Activated CD4-positive, alpha-beta T cell treated with anti-CD3 and anti-CD28 coated beads, Interleukin-2, Interleukin-6, amounts not matched to agents 100 ng/mL and 50 ng/mL, durations not matched to agents 16 hours and 8 hours (primary cell): ENCODE measurements at places on chromosomes 5 and 9.

DNA sequence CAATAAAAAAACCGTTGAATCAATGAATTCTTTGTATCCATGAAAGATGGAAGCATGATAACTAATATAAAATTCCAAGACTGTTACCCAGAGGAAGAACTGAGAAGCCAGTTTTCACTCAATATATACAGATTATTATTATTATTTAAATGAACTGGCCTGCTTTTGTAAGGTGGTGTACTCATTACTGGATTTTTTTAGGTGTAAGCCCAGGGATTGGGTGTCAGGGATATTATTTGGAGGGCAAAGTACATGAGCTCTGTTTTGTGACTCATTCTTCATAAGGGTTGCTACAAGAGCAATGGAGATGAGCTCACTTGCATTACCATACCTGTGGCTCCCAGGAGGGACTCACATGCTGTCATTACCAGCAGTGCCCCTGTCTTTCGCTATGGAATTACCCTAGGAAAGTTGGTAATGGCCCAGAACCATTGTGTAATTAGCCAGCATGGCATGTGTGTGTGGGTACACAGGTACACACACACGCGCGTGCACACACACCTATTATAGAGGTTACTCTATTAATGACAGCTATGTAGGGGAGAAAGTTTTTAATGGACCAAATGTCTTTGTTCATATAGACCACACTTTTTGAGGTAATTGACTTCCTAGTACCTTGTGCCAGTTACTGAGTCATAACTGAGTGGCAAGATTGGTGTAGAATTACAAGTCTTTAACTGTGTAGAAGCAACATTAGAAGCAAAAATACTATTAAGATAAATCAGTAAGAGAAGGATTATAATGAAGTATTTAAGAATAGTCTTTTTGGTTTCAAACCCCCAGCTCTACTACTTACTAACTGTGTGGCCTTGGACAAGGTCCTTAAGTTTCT, 143.4 kb downstream of the GDNF start:
- DNase-seq, result no peak

- no peak for DNase-seq
Measured at GRCh38 chr9:120861935-120862334, 15.1 kb downstream of the PHF19 start.

DNA sequence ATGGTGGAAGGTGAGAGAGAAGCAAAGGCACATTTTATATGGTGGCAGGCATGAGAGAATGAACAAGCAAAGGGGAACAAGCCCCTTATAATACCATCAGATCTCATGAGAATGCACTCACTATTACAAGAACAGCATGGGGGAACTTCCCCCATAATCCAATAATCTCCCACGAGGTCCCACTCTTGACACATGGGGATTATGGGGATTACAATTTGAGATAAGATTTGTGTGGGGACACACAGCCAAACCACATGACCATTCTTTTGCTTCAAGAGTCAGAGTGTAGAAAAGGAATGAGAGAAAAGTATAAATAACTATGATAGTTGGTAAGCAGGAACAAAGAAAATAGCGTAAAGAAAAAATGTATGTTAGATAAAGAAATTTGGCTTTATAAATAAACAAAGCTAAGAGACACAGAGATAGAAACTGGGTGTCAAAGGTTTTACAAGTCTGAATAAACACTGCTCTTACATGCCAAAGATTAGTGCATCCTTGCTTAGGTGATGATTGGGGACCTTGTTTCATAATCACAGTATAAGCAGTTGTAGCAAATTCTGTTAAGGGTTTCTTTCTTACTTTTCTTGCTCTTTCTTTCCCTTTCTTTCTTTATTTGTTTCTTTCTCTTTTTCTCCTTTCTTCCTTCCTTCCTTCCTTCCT, 91.9 kb upstream of the PAPPA start:
- no peak for DNase-seq

DNA sequence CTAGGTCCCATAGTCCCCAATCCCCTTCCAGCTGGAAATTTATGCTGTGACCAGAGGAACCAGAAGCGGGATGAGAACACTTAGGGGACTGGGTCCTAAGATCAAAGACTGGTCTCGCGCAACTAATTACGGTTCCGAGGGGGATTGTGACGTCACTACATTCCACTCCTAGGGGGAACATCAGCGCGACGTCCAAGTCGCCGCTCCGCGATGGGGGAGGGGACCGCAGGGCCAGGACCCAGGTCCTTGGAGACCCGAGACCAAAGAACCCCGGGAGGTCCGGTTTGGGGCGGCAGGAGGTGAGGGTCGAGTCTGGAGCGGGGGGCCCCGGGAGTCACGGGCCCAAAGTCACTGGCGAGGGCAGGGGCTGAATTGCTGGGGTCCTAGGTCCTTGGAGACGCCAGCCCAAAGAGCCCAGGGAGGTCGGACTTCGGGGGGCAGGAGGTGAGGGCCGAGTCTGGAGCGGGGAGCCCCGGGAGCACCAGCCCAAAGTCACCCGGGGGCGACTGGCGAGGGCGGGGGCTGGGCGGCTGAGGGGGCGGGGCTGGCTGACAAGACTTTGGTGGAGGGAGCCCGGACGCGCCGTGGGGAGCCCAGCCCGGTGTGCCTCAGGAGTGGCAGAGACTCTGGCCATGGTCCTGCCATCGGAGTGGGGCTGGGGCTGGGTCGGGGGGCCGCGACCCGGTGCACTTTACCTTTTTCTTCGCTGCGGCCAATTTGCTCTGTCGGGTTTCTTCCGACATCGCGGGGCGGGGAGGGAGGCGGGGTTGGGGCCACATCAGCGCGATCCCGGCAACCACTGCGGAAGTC, at the start of gene GOLGA2:
Gene GOLGA2 (minus strand): TSS at position 810 of the 810 bp plus-strand sequence. CDS start 31 bp downstream, at position 779.
- no peak for DNase-seq

GRCh38 chr5:84861306-84861705, 476.6 kb upstream of the EDIL3 start:
- DNase-seq, result no peak

GRCh38 chr5:93924628-93925027, 183.2 kb upstream of the POU5F2 start:
- no peak for DNase-seq
